ENCODE measurements at places on chromosomes 12 and 14.

DNA sequence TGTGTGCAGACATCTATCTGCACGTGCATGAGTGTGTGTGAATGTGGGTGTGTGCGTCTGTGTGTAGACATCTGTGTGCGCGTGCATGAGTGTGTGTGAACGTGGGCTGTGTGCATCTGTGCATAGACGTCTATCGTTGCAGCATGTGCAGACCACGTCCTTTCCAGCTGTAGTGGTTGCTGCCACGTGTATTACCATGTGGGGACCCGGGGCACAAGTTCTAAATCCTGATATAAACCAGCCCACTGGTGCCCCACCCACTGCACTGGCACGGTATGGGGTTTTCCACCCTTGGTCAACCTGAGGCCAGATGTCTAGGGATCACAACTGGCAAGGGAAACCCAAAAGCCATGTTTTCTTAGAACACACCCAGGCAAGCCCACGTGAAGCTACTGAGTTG lies 197.0 kb downstream of the ANO2 start:
- DNase-seq, result no peak

DNA sequence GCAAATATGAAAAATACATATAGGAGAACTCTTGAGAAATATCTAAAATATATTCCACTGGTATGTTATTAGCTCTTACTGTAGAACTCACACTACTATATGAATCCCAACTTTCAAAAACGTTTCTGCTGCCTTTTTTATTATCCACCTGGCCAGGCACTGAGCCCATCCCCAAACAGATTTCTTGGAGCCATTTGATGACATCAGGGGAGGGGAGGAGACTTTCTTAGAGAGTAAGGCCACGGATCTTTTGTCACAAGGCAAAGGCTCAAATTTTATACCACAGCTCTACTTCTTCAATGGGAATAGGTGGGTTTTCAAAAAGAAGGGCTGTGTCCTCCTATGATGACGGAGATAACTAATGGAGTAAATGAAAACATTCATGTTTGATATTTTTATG lies 83.0 kb downstream of the SLC25A21 start:
- DNase-seq, result no peak

DNA sequence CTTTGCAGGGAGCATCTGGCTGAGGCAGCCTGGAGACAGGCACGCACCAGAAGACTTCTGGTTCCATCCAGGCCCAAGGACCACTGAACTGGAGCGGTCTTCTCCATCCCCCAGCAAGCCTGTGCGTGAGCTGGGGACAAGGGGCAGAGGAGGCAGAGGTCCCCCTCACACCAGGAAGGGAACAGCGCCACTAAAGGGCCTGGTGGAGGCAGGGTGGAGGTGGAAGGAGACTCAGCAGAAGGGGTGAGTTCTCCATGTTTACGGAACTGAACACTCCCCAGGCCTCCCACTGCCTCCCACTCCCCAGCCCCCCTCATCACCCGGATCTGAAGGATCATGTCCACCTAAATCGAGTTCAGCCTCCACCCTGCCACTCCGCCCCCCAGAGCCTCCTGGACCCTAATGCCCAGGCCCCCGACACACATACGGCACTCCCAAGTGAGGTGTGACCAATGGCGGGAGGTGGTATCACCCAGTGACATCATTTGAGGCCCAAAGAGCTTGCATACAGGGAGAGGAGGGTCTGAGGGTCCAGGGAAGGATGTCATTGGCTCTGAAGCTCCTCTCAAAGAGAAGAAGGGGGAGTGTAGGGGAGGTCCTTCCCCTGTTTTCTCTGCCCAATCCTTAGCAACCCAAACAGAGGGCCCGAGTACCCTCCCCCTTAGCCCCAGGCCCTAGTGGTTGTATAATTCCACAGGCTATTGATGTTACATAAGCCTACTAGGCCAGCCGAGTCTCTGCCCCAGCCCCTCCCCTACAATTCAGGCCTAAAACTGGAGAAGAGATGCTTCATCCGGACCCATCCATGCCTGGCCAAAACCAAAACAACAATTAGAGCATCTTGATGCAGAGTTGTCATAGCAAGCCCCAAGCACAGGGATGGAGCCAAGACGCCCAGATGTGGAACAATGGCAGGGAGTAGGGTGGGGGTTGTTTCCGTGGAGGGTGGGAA lies 1.0 kb downstream of the FAIM2 start:
- peak; percentile 55 for DNase-seq

DNA sequence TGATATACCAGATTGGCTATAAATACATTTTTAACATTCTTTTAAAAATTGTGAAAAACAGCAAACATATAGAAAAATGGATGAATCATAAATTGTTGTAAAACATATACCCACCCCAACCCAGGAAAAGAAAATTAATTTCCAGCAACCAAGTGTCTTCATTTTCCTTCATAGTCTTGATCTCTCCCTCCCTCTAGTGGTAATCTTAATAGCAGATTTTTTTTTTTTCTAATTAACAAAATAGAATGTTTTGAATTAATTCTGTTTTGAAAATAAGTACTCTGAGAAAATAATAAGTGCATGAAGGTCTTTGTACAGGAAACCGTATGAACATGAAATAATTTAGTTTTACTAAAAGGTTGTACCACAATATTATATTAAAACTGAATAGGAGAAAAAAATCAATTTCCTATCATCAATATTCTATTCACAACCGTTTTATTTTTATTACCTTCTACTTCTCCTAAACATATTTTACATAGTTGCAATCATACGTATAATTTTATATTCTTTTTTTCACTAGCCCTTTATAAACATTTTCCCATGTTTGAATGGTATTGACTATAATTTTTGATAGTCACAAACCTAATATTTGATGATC lies 7.0 kb downstream of the ETNK1 start:
- no peak for DNase-seq

GRCh38 chr12:46744283-46744682 lies 81.5 kb downstream of the SLC38A4 start:
- no peak for DNase-seq

DNA sequence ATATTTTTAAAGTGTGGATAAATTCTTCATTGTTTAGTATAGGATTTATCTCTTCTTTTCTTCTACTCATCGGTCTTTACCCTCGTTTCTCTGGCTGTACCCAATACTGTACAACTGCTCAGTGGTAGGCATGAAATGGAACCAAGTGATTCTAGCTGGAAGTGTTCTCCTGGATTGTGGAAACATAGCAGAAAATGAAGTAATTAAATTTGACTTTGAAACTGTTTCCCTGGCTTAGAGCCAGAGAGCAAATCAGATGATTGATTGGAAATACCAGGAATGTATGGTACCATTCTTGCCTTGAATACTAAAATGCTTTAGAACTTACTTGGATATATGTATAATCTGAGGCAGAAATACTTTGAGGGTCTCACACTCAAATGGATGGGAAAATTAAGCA lies 292.3 kb downstream of the ERC1 start:
- DNase-seq, result no peak

DNA sequence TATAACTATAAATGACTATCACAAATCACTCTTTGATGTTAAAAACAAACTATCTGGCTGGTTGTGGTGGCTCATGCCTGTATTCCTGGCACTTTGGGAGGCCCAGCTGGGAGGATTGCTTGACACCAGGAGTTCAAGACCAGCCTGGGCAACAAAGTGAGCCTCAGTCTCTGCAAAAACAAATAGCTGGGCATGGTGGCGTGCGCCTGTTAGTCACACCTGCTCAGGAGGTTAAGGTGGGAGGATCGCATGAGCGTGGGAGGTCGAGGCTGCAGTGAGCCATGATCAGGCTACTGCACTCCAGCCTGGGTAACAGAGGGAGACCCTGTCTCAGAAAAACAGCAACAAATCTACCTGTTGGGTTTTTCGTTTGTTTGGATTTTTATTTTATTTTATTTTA lies 5.4 kb downstream of the TXNRD1 start:
- DNase-seq, result no peak

- no peak for DNase-seq
These were observed 1.8 kb upstream of the CCDC88C start for GRCh38 chr14:91419451-91419850.

DNA sequence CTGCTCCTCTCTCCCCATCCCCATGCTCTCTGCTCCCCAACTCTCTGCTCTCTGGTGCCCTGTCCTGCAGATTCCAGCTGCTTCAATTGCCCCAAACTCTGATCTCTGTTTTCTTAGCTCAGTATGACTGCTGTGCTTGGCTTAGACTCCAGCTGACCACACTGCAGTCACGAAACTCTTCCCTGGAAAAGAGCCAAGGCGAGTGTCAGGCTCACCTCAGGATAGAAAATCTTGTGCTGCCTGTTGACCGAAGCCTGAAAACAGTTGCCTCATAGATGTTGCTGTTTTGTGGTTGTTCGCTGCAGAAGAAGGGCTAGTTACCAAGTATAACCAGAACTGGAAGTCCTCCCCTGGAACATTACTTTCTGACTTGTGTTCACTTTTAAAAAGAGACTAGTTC lies 6.7 kb upstream of the STON2 start:
- no peak for DNase-seq

DNA sequence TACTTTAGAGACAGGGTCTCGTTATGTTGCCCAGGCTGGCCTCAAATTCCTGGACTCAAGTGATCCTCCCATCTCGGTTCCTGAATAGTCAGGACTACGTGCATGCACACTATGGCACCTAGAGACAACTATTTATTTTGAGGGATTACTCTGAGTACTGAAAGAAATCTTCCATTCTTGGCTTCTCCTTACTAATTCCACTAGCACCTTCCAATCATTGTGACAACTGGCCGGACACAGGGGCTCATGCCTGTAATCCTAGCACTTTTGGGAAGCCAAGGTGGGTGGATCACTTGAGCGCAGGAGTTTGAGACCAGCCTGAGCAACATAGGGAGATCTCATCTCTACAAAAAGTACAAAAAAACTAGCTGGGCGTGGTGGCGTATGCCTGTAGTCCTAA lies 42.1 kb upstream of the MTERF2 start:
- no peak for DNase-seq

- DNase-seq, result no peak
These were observed 4.6 kb upstream of the MFAP5 start for GRCh38 chr12:8667270-8667669.

- no peak for DNase-seq
These were observed 657 bp downstream of the ARHGAP9 start for GRCh38 chr12:57479043-57479375.

GRCh38 chr14:60723907-60724618 lies at the start of gene SIX4:
Gene SIX4 (minus strand): TSS chr14:60724351. CDS start chr14:60724074, 277 bp downstream.
- DNase-seq, result peak; percentile 60

All from dorsolateral prefrontal cortex (tissue), 122 donors.